ENCODE measurements at places on chromosomes 2 and 18. TPM values are rescaled to one million over a fixed set of nuclear protein-coding genes. Genes with fewer than 3 reads are reported as not detected.

The COLEC12 gene
- total RNA-seq = 31.6 TPM

The ALKAL2 gene
- total RNA-seq = 2.7 TPM

The ZNF236 gene
- 24.2 TPM for total RNA-seq

The IL1A gene
- total RNA-seq = 0.41 TPM

The RASGRP3 gene
- 36.8 TPM for total RNA-seq

The SERPINB11 gene
- not detected for total RNA-seq

The CHRNG gene
- total RNA-seq = 9.5 TPM

The METTL21A gene
- total RNA-seq = 23.5 TPM

The ERICH2 gene
- not detected for total RNA-seq

The PSMA8 gene
- not detected for total RNA-seq

The RNF149 gene
- 78.4 TPM for total RNA-seq

The SULT6B1 gene
- total RNA-seq = not detected

The FEV gene
- total RNA-seq = 1.3 TPM

The GALNT5 gene
- 0.70 TPM for total RNA-seq

The RGPD4 gene
- total RNA-seq = not detected

The OSBPL6 gene
- 2.3 TPM for total RNA-seq

The ABCG8 gene
- 1.4 TPM for total RNA-seq

The DNAJC5G gene
- 0.12 TPM for total RNA-seq

The CYRIA gene
- 3.7 TPM for total RNA-seq

The SIX3 gene
- not detected for total RNA-seq

The CTAGE1 gene
- not detected for total RNA-seq

The NYAP2 gene
- 0.12 TPM for total RNA-seq

The UCN gene
- total RNA-seq = 2.5 TPM

The SLC25A12 gene
- total RNA-seq = 29.6 TPM

The CD207 gene
- total RNA-seq = not detected

The DOCK10 gene
- 32.1 TPM for total RNA-seq

The MYO3B gene
- total RNA-seq = 13.5 TPM

The DNAJB2 gene
- total RNA-seq = 56.4 TPM

The LPIN2 gene
- total RNA-seq = 50.1 TPM

The CNTNAP5 gene
- 0.58 TPM for total RNA-seq

The TUBA3E gene
- not detected for total RNA-seq

The AFF3 gene
- total RNA-seq = 52.7 TPM

The RAB6C gene
- total RNA-seq = 0.23 TPM

The SERPINB13 gene
- not detected for total RNA-seq

The RNF152 gene
- total RNA-seq = 51.4 TPM

The CCDC68 gene
- total RNA-seq = 9.3 TPM

The SKOR2 gene
- total RNA-seq = not detected

The KRCC1 gene
- 11.2 TPM for total RNA-seq

The C2orf66 gene
- not detected for total RNA-seq

The PPP1R1C gene
- 1.7 TPM for total RNA-seq

The HMSD gene
- 0.18 TPM for total RNA-seq

The LRRTM4 gene
- total RNA-seq = 3.0 TPM
